ENCODE measurements at places on chromosomes 2 and 18. TPM values are rescaled to one million over a fixed set of nuclear protein-coding genes. Genes with fewer than 3 reads are reported as not detected.

AQP12B gene
- polyA plus RNA-seq: not detected

UGT1A1 gene
- polyA plus RNA-seq: not detected

CGREF1 gene
- polyA plus RNA-seq: not detected

METTL5 gene
- polyA plus RNA-seq: 78.5 TPM

ZBTB7C gene
- not detected for polyA plus RNA-seq

MAP4K4 gene
- polyA plus RNA-seq: 2.1 TPM

BBS5 gene
- 0.51 TPM for polyA plus RNA-seq

CNDP1 gene
- not detected for polyA plus RNA-seq

TNFRSF11A gene
- 23.3 TPM for polyA plus RNA-seq

BARD1 gene
- 9.4 TPM for polyA plus RNA-seq

GBX2 gene
- not detected for polyA plus RNA-seq

KIAA2012 gene
- not detected for polyA plus RNA-seq

SOCS6 gene
- 2.8 TPM for polyA plus RNA-seq

LIMS4 gene
- polyA plus RNA-seq: not detected

PMAIP1 gene
- polyA plus RNA-seq: 77.8 TPM

CXCR4 gene
- polyA plus RNA-seq: 758 TPM

C2orf15 gene
- polyA plus RNA-seq: 2.4 TPM

EPAS1 gene
- polyA plus RNA-seq: 0.08 TPM

RMDN2 gene
- 4.4 TPM for polyA plus RNA-seq

CRYBA2 gene
- polyA plus RNA-seq: not detected

ZNF24 gene
- 46.4 TPM for polyA plus RNA-seq

SPATS2L gene
- polyA plus RNA-seq: 3.4 TPM

NTSR2 gene
- not detected for polyA plus RNA-seq

ITGAV gene
- 4.0 TPM for polyA plus RNA-seq

ARHGAP28 gene
- not detected for polyA plus RNA-seq

SGPP2 gene
- not detected for polyA plus RNA-seq

Data from immature natural killer cell (primary cell).